ENCODE measurements at places on chromosomes 11 and 22.

- DNase-seq: no peak
Observed at GRCh38 chr11:130638033-130638432, 189.6 kb downstream of the ADAMTS15 start.

GRCh38 chr11:122270535-122270934 lies 154.5 kb upstream of the BLID start:
- no peak for DNase-seq

DNA sequence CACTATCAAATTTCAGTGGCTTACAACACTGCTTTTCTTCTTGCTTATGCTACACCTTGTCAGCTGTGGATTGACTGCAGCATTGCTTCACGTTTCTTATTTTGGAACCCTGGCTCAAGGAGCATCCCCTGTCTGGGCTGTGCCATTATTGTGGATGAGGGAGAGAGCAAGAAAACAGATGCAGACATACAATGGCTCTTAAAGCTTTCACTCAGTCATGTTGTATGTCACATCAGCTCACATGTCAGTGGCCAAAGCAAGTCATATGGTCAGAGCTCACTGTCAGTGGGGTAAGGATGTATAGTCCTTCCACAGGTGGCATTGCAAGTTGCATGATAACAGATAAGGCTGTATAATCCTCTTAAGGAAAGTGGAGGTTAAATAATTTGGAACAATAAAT lies 10.0 kb downstream of the ARHGEF12 start:
- DNase-seq: no peak

DNA sequence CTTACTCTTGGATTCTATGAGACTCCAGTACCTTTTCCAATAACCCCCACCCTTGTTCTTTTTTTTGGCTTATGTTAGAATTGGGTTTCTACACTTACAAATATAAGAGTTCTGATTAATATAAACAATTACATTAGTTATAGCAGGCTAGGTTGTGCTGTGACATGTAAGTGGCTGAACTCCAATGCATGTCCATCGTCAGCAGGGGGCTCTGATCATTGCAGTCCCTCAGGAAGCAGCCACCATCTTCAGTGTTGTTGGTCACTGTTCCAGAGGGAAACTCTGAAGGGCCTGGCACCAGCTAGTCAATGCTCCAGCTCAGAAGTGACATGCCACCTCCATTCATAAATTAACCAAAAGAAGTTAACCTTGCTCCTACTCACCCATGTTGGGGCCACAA lies 5.6 kb downstream of the LIPT2 start:
- DNase-seq: no peak

DNA sequence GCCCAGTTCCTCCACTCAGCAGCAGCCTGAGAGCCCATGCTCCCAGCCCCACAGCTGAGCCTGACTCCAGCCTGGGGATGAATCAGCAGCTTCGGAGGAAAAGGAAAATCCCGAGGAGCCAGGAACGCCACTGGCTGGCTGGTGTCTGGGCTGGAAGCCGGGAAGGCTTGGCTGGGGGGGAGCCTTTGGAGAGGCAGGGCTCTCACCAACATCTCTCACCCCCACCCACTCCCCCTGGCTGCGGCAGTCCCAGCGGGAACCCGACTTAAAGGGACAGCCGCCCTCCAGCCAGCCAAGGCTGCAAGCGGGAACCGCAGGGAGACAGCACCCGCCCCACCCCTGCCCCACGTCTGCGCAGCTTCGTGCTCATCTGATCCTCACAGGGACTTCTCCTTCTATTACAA lies 28.4 kb downstream of the KIAA0930 start:
- no peak for DNase-seq

- DNase-seq: no peak
Observed at GRCh38 chr11:67484847-67485311, 2.1 kb downstream of the AIP start.

- DNase-seq: no peak
Observed at GRCh38 chr22:25077964-25078363, 121.7 kb upstream of the CRYBB3 start.

DNA sequence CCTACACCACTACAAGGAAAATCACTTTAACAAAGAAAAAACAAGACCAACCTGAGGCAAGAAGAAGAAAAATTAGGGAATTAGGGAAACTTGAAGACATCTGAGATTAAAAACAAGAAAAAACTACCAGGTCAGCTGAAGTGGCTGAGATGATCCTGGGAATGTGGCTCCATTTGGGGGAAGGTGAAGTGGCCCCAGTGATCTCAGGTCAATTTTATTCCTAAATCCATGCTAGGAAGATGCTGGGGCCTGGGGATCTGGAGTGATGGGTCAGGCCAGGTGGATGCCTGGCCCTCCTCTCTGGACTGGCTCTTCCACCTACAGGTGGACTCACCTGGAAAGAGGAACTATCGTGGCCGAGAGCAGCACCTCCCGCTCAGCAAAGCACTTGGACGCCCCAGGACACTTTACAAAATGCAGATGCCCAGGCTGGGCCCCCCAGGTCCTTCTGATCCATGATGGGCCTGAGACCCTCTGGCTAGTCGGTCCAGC lies 6.7 kb downstream of the TOP3B start:
- DNase-seq: no peak
